Panc1 (cell line): ENCODE measurements at places on chromosomes 16 and 17.

GRCh38 chr16:66043326-66043725 lies 323.2 kb upstream of the CDH5 start:
- no peak for DNase-seq

DNA sequence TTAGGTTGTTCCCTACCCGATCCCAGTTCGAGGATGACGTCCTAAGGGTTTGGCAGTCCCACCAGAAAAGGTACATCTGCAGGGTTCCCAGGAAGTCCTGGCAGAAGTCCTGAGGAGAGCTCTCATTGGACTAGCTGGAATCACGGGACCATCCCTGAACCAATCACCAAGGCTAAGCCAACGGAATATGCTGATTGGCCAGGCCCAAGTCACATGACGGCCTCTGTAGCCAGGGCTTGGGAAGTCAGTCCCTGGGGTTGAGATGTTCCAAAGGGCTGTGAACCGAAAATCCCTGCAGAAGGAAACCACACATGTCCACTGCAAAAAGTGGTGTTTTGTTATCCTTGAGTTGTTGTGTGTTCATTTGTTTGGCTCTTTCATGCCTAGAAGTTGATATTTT lies 68.2 kb upstream of the ZNF423 start:
- no peak for DNase-seq

DNA sequence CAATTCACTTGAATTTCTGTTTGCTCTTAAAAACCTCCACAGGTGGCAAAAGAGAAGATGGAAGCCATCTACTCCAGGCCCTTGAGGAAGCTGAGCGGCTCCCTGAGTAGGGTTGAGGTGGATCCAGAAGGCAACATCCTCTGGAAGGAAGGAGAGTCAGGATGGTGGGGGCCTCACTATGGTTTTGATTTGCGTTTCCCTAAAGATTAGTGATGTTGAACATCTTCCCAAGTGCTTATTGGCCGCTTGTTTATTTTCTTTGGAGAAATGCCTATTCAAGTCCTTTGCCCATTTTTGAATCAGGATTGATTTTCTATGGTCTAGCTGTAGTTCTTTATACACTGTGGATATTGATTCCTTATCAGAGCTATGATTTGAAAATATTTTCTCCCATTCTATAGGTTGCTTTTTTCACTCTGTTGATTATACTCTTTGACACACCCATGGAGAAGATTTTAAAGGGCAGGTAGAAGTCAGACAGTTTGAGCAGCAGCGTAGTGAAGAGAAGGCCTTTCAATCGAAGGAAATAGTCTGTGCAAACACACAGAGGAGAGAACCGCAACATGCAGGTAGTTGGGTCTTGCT lies 58.6 kb downstream of the WSB1 start:
- no peak for DNase-seq

- DNase-seq: no peak
Observed at GRCh38 chr17:70886648-70887047, 717.3 kb downstream of the KCNJ2 start.

DNA sequence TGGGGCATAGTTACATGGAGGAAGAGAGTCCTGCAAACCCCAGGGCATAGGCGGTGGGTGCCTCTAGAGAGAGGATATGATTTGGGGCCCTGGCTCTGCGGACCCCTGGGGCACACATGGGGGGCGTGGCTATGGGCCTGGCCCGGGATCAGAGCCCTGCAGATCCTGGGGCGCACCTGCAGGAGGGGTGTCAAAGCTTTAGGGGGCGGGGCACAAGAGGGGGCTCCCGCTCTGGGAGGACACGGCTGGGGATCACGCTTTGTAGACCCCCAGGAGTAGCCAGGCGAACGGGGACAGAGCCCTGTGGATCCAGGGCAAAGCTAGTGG lies 497 bp downstream of the BCL7C start:
- DNase-seq: no peak

- DNase-seq: no peak
Observed at GRCh38 chr17:66637491-66637890, 197.4 kb upstream of the CACNG5 start.

GRCh38 chr17:31697838-31698237 lies 161.2 kb downstream of the COPRS start:
- DNase-seq: no peak

GRCh38 chr17:59221159-59221847 lies 992 bp downstream of the GDPD1 start:
- DNase-seq: no peak

DNA sequence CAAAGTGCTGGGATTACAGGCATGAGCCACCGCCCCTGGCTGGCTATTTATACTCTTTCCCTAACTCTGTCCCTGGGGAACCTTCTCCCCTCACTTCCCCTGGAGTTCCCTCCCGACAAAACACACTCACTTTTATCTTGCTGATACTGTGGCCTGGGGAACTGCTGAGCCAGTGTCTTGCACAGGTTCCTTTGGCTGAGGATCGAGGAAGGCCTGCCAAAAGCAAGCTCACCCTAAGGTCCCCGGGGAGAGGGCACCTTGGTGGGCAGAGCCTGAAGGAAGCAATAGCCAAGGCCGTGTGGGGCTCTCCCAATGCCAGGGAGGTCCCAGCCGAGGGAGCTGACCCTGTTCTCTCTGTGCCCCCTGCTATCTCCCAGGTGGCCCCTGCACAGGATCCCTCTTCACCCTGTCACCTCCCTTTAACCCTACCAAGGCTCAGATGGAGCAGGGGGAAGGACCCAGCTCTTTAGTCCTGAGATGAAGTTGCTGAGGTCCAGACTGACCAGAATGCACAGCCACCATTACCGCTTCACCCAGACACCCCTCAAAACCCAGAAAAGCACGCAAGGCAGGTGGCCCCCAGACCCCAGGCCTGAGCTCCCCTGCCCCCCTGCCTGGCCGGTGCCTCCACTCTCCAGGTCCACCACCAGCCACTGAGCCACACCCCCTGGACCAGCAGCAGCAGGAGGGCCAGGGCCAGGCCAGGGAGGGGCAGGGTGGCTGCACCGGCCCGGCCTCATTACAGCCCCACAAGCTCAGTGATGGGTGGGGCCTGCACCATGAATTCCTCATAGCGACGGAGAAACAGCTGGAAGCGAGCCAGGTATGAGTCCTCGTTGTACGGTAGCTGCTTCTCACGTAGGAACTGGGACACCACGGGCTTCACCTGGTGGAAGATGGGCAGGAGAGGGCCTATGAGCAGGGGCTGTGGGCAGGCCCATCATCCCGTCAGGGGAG lies 5.1 kb upstream of the FDXR start:
- DNase-seq: no peak

DNA sequence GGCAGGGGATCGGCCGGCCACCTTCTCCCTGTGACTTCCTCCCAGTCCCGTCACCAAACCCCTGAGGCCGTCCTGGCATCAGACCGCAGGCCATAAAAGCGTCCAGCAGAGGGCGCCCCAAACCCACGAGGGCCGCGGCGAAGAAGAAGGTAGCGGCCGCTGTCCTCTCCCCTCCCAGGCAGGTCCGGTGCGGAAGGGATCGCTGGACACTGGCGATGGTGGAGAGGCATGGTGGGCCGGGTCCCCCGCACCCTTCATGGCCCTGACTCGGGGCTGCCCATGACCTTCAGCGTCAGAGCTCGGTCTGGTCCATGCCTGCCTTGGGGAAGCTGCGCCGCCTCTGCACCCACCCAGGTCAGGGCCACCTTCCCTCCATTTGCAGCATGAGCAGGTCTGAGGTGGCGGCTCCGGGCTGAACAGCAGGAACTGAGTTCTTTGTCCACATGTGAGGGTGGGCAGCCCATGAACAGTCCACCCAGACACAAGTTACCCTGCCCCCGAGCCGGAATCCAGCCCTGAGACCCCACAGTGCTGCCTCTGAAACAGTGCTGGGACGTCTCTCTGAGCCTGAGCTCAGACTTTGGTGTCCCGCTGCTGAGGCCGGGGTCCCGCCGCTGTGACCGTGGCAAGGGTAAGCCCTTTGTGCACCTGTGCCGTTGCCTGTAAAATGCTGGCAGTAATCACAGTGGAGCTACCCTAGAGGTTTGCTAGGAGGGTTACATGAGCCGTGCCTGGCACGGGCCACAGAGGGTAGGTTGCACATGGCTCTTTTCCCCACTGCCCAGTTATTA lies 40.8 kb upstream of the CMIP start:
- DNase-seq: peak; percentile 33

DNA sequence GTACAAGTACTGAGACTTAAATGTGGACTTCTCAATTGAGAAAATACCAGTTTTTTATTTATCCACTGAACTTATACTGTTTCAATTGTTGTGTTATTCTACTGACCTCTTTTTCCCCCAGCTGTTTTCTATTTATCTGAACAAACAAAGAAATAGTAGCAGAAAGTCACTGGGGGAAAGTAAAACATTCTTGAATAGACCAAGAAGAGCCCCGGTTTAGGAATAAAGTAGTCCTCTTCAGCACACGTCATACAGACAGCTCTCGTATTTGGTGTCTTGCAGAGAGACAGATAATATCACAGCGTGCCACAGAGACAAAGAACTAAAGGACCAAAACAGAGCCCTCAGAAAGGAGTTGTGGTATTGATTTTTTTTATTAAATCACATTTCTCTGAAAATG lies 1159.1 kb upstream of the CDH8 start:
- DNase-seq: no peak

DNA sequence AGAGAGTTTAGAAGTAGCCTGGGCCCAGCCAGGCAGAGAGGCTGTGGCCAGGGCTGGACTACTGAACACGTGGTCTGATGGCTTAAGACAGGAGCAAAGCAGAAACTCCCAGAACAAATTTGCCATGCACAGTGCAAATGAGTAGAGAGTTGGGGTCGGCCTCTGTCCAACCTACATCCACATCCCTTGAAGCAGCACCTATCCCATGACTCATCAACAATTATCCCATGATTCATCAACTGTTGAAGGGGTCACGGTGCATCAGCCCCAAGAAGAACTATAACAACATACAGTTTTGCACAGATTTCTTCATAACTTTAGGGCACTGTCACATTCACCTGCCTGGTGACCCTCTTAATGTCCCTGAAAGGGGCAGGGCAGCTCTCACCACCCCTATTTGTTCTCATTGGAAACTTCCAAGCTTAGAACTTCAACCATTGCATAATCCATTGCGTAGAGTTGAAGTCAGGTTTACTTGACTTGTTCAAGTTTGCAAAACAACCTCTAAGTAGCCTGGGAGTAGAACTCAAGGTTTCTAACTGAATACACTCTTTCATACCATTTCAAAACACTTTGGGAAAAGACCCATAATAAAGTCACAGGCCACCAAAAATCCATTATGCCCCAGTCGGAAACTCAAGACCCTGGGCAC lies 235.2 kb upstream of the CDH5 start:
- no peak for DNase-seq
